ENCODE measurements at places on chromosomes 5 and 9.

GRCh38 chr9:26296910-26297572, 595.6 kb downstream of the CAAP1 start:
- peak; percentile 47 for DNase-seq

DNA sequence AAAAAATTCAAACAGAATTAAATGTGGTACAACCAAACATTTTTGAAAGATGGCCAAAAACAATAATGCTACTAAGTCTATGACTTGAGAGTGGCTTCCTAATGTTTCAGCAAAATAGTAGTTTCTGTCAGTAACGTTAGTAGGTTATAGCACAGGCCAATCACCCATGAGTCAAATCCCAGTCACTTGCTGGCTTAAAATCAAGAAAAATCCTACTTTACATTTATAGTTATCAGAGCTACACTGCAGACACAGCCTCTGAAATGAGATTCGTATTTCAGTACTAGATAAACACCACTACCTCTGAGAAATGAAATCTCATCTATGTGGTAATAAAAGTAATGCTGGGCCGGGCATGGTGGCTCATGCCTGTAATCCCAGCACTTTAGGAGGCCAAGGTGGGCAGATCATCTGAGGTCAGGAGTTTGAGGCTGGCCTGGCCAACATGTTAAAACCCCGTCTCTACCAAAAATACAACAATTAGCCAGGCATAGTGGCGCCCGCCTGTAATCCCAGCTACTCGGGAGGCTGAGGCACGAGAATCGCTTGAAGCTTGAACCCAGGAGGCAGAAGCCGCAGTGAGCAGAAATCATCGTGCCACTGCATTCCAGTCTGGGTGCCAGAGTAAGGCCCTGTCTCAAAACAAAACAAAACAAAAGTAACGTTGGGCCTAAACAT, 6.1 kb downstream of the ZDHHC21 start:
- DNase-seq, result peak; percentile 90

DNA sequence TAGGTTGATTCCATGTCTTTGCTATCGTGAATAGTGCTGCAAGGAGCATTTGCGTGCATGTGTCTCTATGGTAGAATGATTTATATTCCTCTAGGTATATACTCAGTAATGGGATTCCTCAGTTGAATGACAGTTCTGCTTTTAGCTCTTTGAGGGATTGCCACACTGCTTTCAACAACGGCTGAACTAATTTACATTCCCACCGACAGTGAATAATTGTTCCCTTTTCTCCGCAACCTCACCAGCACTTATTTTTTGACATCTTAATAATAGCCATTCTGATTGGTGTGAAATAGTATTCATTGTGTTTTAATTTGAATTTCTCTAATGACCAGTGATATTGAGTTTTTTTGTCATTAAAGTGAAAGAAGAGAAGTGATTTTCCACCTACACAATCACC, 18.5 kb downstream of the IFNA5 start:
- no peak for DNase-seq

DNA sequence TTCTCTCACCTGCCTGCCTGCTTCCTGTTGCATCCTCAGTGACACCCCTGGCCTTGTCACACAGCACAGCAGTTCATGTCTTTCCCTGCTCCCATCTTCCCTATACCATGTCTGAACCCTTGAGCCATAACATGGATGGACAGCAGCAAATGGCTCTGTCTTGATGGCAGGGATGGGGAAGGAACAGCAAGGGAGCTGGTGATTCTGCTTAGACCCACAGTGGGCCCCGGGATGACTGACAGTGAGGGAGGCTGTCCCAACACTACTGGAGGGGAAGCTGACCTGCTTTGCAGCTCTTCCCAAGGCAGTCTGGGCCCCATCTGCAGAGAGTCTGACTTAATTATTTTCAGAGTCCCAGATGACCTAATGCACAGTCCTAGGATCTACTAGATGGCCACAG, 48.2 kb downstream of the MARCHF3 start:
- DNase-seq, result no peak

DNA sequence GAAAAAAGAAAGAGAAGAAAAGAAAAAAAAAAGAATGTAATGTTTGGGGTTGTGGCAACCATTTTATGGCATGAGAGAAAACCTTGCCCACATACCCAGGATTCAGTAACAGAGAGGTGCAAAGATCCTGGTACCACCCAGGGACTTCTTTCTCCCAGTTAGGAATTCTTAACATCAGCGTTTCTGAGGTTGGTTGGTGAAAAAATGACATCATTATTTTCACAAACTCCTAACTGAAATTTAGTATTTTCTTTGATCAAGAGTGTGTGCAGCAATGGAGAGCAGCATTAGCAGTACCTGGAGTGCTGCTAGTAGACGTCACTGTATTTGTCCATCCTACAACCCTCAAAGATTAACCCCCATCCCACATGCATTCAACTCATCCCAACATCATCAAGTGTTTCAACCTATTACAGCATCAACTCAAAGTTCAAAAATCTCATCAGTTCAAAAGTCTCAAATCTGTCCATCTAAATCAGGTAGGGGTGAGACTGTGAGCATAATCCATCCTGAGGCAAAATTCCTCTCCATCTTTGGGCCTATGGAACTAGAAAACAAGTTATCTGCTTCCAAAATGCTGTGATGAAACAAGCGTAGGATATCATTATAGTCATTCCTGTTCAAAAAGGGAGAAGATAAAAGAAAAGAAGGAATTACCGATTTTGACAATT, 60.1 kb upstream of the MSX2 start:
- DNase-seq, result no peak

Data from LHCN-M2 (cell line).